ENCODE measurements at places on chromosomes 3 and 15.

- no peak for DNase-seq
Observed at GRCh38 chr15:63274427-63274826, 3.0 kb upstream of the APH1B start.

GRCh38 chr3:47813551-47814177 is 10.7 kb downstream of the DHX30 start:
- DNase-seq: no peak

GRCh38 chr3:30083315-30083714 is 523.1 kb upstream of the TGFBR2 start:
- no peak for DNase-seq

- peak; percentile 9 for DNase-seq
Observed at GRCh38 chr3:194518652-194519051, 31.9 kb upstream of the ATP13A3 start.

GRCh38 chr15:78938658-78939488 is 6.0 kb downstream of the CTSH start:
- peak; percentile 91 for DNase-seq

GRCh38 chr3:196236223-196236622 is 19.9 kb downstream of the SLC51A start:
- no peak for DNase-seq

- DNase-seq: peak; percentile 33
Observed at GRCh38 chr3:186361762-186362536, at the start of gene DGKG. TSS of gene DGKG (minus strand) at chr3:186362234. CDS start at chr3:186320459, 41,775 bp downstream.

- no peak for DNase-seq
Observed at GRCh38 chr15:48300038-48300437, 31.2 kb upstream of the DUT start.

- DNase-seq: no peak
Observed at GRCh38 chr3:187274977-187275338, 16.6 kb downstream of the MASP1 start.

DNA sequence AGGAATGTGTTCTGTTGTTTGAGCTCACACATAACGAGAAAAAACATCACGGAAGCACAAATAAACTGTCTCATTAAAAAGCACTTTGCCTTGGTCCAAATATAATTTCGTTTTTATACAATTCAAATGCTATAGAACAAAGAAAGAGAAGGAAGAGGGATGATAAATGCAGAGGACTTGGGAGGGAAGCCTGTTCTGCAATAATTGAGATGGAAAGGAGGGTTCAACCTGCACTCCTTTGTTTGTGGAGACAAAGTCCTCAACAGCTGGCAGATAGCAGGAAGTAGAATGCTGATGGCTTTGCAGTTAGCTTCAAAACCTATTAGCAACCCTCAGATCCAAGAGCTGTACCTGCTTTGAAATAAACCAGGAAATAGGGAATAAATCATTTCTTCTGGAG is 1010.8 kb downstream of the FHIT start:
- DNase-seq: no peak

- DNase-seq: no peak
Observed at GRCh38 chr3:120441776-120442175, 9.0 kb downstream of the FSTL1 start.

- no peak for DNase-seq
Observed at GRCh38 chr15:51289290-51289689, 49.1 kb downstream of the CYP19A1 start.

DNA sequence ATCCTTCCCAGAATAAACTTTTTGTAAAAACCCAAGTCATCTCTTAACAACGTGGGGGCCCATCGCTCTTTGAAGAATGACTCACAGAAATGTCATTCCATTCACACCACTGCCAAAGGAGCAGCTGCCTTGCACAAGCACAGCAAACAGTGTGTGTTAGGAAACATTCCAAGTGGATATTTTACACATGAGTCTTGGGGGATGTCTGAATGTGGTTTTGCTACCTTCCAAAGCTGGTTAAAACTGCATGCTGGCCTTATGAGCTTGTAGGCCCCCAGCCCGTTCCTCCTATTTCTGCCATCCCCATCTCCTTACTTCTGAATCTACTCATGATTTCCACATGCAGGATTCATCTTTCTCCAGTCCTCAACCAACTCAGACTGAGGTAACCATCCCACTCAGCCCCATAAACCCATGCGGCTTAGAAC is 130.8 kb downstream of the CPNE4 start:
- no peak for DNase-seq

DNA sequence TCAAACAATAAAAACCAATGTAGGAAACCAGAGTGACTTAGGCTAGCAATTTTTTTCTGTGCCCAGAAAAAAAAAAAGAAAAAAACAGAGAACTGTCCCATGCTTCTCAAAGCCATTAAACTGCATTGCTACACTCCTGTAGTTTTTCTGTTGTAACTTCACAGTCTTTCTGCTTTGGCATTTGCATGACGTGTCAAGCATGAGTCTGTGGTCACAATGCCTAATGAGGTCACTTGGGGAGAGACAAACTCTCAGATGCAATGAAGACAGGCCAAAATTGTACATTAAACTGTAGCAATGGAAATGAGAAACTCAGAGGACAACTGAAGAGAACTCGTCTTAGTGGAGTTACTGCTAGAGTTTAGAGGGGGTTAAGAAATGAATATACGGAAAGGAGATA is 30.8 kb downstream of the CCDC80 start:
- no peak for DNase-seq

DNA sequence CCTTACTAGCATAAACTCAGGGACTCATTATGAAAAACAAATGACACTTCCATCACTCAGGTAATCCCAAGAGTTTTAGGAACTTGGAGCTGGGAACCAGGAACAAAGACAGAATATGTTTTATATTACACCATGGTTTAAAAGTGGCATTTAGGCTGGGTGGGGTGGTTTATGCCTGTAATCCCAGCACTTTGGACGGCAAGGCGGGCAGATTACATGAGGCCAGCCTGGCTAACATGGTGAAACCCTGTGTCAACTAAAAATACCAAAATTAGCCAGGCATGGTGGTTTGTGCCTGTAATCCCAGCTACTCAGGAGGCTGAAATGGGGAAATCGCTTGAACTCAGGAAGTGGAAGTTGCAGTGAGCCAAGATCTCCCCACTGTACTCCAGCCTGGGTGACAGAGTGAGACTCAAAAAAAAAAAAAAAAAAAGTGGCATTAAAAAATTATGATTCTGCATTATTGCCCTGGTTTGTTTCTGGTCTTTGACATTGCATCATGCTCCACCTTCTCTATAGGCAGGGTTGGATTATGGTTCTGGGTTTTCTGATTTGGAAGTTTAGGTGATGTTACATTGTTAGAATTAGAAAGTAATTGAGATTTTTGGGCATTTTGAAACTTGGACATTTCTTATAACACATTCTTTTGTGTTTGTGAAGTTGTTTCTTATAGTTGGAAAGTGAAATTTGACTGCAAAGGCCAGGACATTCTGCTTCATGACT is 19.0 kb downstream of the SQOR start:
- DNase-seq: no peak

DNA sequence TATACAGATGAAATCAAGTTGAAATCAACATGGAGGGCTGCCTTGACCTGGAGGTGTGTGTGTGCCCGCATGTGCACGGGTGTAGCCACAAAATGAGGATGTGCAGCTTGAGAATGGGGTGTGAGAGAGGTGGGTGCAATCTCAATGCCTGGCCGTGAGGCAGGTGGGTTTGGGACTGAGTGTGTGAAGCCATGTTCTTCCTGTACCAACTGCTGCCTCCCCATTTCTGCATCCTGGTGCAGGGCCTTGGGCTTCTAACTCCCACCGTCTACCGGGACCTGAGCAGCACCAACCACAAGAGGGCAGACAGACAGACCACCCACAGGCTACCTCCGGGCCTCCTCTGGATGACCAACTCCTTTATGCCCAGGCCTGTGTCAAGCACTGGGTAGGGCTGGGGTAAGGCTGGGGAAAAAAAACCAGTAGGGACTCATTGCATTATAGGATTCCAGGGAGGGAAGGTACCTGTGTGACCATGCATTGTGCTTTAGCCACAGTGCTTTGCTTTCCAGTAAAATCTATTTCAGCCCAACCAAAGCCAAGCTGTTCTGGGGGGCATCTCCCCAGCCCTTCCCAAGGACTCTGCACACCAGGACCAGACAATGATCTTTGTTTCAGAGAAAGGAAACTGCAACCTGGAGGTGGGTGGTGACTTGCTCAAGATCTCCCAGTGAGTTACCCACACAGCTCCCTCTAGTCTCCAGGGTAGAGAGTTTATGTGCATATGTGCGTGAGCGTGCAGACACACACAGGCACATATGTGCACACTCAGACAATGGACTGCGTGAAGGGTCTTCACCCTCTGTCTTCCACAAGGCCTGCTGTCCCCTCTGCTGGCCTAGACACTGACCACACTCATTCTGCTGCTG is 162.2 kb upstream of the TLE3 start:
- DNase-seq: no peak

DNA sequence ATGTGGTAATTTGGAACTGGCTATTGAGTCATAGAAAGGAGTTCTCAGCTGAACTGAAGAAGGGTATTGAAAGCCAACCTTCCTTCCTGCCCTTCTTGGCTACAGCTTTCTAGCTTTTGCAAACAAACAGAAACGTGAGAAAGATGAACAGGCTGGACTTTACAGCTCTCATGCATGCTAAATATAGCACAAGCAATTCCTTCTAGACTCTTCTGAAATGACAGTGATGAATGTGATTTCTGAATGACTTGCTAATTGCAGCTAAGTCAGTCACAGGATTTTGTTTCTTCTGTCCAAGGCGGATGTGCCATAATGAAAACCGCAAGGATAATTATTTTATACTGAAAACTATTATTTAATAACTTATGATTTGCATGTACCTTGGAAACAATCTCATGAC is 36.3 kb downstream of the BCHE start:
- peak; percentile 55 for DNase-seq

- peak; percentile 74 for DNase-seq
Observed at GRCh38 chr3:127775398-127776109, 46.8 kb downstream of the MGLL start.
